RWPE2 (cell line): ENCODE measurements at places on chromosomes 13 and 19.

DNA sequence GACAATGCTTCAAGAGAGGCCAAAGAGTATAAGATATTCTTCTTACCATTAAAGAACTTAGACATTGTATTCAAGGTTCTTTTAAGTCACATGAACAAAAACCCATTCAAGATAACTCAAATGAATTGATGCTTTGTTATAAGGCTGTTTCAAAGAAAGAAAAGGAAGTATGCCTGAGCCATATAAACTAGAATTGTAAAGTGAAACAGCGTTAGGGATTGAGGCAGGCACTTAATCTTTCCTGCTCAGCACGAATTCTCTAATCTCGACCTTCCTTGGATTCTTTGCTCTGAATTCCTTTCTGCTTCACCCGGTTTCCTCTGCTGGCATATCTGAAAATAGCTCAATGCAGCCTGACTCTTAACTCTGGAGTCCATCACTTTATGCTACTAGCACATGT lies 595.4 kb downstream of the DIAPH3 start:
- no peaks in the 10 kb centered on the region for H3K4me1 ChIP-seq
- H3K27ac ChIP-seq: no peak overlapping the region
- DNase-seq: no peak
- H3K36me3 ChIP-seq: no peaks in the 10 kb centered on the region
- no peak overlapping the region for H3K4me3 ChIP-seq

- H3K4me3 ChIP-seq: no peak overlapping the region
- no peak for DNase-seq
- H3K36me3 ChIP-seq: peaks cover 77% of the 10 kb centered on the region
Measured at GRCh38 chr19:18999016-18999758, 34.1 kb downstream of the SUGP2 start.

GRCh38 chr19:5041168-5041912 lies 72.4 kb downstream of the KDM4B start:
- no peak for DNase-seq
- no peaks in the 10 kb centered on the region for H3K27me3 ChIP-seq
- H3K36me3 ChIP-seq: peaks cover 12% of the 10 kb centered on the region
- no peak overlapping the region for H3K27ac ChIP-seq
- H3K4me3 ChIP-seq: no peak overlapping the region

DNA sequence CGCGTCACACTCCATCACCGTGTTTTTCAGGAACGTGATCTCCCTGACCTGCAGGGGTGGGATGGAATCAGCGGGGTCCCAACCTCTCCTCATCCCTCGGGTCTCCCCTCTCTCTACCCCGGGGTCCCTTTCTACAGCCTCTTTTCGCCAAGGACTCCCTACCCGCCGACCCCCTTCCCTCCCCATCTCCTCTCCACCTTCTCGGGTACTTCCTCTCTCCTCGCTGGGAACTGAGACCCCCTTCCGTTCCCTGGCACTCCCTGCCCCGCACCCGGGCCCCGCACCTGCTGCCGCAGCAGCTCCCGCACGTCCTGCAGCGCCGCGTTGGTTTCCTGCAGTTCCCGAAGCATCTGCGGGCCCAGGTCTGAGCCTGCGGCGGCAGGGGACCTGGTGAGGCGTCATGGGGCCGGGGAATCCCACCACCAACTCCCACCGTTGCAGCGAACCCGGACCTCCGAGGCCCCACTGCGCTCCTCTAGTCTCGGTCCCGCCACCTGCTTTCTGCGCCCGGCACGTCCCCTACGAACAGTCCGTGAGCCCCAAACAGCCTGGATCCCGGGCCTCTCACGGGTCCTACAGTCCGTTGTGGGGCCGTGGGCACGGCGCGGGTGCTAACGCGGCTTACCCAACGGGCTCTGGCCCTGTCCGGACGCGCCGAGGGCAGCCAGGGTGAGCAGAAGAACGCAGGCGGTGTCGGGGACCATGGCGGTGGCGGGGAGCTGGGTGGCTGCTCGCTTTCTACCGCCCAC lies at the start of gene COMP:
Gene COMP, minus strand, starts transcription at position 740 of the 749 bp plus-strand sequence. Its CDS starts 36 bp downstream, at position 704.
- H3K36me3 ChIP-seq: no peaks in the 10 kb centered on the region
- no peak within 1 kb of the TSS for H3K4me3 ChIP-seq
- peak; percentile 60 for DNase-seq
- no peaks in the 10 kb centered on the region for H3K4me1 ChIP-seq
- H3K27me3 ChIP-seq: peaks cover 58% of the 10 kb centered on the region

GRCh38 chr13:49240017-49240416 lies 7.7 kb upstream of the CDADC1 start:
- H3K27ac ChIP-seq: no peak overlapping the region
- no peaks in the 10 kb centered on the region for H3K36me3 ChIP-seq
- no peak overlapping the region for H3K4me3 ChIP-seq
- no peaks in the 10 kb centered on the region for H3K27me3 ChIP-seq

- no peaks in the 10 kb centered on the region for H3K36me3 ChIP-seq
- H3K4me3 ChIP-seq: no peak overlapping the region
- no peak overlapping the region for H3K27ac ChIP-seq
- H3K4me1 ChIP-seq: no peaks in the 10 kb centered on the region
- DNase-seq: no peak
Measured at GRCh38 chr13:26929971-26930730, 169.6 kb upstream of the GPR12 start.

GRCh38 chr19:54208784-54209057 lies 8.1 kb downstream of the RPS9 start:
- peaks cover 21% of the 10 kb centered on the region for H3K4me1 ChIP-seq
- H3K4me3 ChIP-seq: no peak overlapping the region
- peak overlapping the region; percentile 50 for H3K27ac ChIP-seq
- H3K27me3 ChIP-seq: no peaks in the 10 kb centered on the region
- peaks cover 61% of the 10 kb centered on the region for H3K36me3 ChIP-seq
- no peak for DNase-seq

- H3K4me3 ChIP-seq: no peak overlapping the region
- H3K27ac ChIP-seq: peak overlapping the region; percentile 9
- H3K36me3 ChIP-seq: peaks cover 2% of the 10 kb centered on the region; the same call in 1 of the 2 replicates
- H3K27me3 ChIP-seq: no peaks in the 10 kb centered on the region
- DNase-seq: no peak
- H3K4me1 ChIP-seq: peaks cover 6% of the 10 kb centered on the region
Measured at GRCh38 chr13:114015969-114016295, 42.1 kb upstream of the C13orf46 start.

DNA sequence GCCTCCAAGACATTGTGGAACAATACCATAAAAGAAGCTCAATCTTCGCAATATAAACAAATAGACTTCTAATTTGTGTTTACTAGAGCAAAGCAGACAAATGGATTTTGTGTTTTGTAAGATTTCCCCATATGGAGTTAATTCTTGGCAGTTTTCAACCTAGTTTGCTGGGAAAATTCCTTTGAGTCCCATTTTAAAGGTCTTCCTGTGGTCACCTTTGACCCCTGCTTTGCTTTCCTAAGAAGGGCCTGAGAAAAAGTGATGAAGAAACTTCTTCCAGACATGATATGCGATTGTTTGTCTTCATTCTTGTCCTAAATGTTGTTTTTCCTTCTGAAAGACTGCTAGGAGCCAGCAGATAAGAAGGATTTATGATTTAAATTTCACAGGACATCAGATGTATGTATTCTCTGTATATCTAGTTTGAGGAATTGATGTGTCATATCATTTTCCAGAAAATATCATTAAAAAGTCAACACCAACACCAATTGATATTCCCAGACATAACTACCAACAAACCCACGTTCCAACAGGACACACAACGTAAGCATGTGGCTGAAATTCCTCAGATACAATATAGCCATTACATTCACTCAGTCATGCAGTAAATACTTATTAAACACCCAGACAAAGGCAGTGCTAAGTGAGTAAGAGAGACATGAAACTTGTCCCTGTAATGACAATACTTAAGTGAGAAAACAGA lies 276.4 kb downstream of the LHFPL6 start:
- no peak for DNase-seq
- no peaks in the 10 kb centered on the region for H3K4me1 ChIP-seq
- H3K27me3 ChIP-seq: no peaks in the 10 kb centered on the region
- no peak overlapping the region for H3K27ac ChIP-seq

- no peaks in the 10 kb centered on the region for H3K27me3 ChIP-seq
- H3K36me3 ChIP-seq: no peaks in the 10 kb centered on the region
Measured at GRCh38 chr19:560121-560520, 12.3 kb upstream of the BSG start.

- no peaks in the 10 kb centered on the region for H3K36me3 ChIP-seq
- H3K27ac ChIP-seq: no peak overlapping the region
- no peaks in the 10 kb centered on the region for H3K27me3 ChIP-seq
- H3K4me1 ChIP-seq: no peaks in the 10 kb centered on the region
- no peak overlapping the region for H3K4me3 ChIP-seq
- no peak for DNase-seq
Measured at GRCh38 chr13:60356970-60357369, 40.0 kb upstream of the TDRD3 start.

GRCh38 chr19:2492870-2493269 lies 16.9 kb downstream of the GADD45B start:
- H3K4me3 ChIP-seq: no peak overlapping the region
- H3K4me1 ChIP-seq: peaks cover 31% of the 10 kb centered on the region
- no peak for DNase-seq
- H3K27ac ChIP-seq: peak overlapping the region; percentile 95
